ENCODE measurements at places on chromosomes 6 and 20. TPM values are rescaled to one million over a fixed set of nuclear protein-coding genes. Genes with fewer than 3 reads are reported as not detected.
A peak's percentile ranks its signal among the peaks of the same experiment; 100 is the strongest.

DNA sequence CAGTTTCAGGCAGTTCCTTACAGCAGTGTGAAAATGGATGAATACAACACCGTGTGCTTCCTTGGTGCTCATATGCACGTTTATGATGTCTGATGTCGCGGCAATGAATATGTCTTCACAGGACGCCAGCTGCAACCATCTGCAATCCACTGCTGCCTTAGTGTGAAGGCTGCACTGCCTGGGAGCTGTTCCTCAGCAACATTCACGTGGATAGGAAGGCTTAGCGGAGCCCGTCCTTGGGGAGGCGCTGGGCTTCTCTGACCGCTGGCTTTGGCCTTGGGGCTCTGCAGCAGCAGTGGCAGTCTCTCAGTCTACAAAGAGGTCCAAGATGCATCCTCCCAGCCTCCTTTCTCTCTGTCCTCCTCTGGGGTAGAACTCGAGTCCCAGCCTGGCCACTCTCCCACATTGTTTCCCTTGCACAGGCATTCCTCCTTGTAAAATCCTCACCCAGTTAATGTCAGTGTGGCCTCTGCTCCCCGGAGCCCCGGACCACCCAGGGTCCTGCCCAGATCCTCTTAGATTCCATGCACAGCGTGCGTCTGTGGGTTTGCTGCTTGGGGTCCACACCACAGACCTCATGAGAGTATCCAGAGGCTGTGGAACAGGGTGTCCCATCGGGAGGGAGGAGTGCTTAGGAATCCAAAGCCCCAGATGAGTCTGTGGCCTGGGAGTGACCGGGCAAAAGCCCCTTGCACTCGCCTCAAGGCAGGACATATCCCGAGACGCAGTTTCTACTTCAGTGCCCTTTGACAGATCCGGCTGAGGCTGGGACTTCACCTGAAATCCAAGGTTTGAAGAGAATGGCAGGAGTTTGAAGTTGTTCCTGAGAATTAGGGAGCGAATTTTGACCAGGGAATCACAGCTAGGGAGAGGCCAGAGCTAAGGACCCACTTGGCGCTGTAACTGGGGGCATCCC is 181.3 kb downstream of the THBS2 start:
- peak overlapping the region; percentile 38 for H3K27ac ChIP-seq
- no peak overlapping the region for H3K4me3 ChIP-seq
- no peaks in the 10 kb centered on the region for H3K36me3 ChIP-seq
- DNase-seq: peak; percentile 28
- H3K4me1 ChIP-seq: peaks cover 11% of the 10 kb centered on the region

GRCh38 chr6:167928111-167928510 is 69.4 kb upstream of the KIF25 start:
- no peaks in the 10 kb centered on the region for H3K27me3 ChIP-seq
- H3K27ac ChIP-seq: no peak overlapping the region
- H3K4me3 ChIP-seq: no peak overlapping the region
- no peak for DNase-seq
- H3K36me3 ChIP-seq: peaks cover 62% of the 10 kb centered on the region

DNA sequence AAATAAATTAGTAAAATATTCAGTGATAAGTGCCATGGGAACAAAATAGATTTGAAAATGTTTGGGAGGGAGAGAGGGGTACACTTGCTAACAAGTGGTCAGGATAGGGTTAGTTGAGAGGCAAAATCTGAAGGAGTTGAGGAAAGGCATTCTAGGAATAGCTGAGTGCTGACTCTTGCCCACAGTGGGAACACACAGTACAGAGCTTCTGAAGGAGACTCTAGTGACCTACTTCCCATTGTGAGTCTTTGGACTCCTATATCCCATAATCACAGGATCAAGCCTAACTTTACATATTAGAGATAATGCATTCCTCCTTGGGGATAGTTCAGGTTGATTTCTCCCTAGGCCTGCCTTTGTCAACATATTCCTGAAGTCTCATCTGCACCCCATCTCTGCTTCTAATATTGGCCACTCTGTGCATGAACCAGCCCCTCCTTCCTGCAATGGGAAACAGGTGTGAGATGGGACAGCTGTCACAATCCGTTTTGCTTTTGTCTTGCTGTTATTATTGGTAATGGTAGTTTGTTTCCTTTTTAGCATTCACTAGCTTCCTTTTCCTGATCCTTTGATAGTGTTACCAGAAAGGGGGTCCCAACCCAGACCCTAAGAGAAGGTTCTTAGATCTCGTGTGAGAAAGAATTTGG is 2.6 kb upstream of the TRIM38 start:
- H3K4me3 ChIP-seq: no peak overlapping the region
- peaks cover 3% of the 10 kb centered on the region for H3K36me3 ChIP-seq
- H3K4me1 ChIP-seq: peaks cover 29% of the 10 kb centered on the region
- H3K27ac ChIP-seq: no peak overlapping the region

Gene UNC5CL
- 2.3 TPM for total RNA-seq

DNA sequence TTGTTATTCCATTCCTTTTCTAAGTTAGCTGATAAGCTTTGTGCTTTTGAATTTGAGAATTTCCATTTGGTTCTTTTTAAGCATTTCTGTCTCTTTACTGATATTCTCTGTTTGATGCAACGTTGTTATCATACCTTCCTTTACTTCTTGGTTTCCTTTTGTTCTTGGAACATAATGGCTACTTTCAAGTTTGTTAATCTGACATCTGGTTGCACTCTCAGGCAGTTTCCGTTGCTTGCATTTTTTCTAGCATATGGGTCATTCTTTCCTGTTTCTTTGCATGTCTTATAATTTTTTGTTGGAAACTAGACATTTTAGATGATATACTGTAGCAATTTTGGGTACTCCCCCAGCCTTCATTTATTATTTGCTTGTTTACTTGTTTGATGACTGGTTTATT is 12.5 kb downstream of the CDC5L start:
- H3K4me1 ChIP-seq: peaks cover 29% of the 10 kb centered on the region
- no peak overlapping the region for H3K4me3 ChIP-seq
- no peak for DNase-seq
- peaks cover 86% of the 10 kb centered on the region for H3K36me3 ChIP-seq
- no peaks in the 10 kb centered on the region for H3K27me3 ChIP-seq

Gene HLA-G
- not detected for total RNA-seq

DNA sequence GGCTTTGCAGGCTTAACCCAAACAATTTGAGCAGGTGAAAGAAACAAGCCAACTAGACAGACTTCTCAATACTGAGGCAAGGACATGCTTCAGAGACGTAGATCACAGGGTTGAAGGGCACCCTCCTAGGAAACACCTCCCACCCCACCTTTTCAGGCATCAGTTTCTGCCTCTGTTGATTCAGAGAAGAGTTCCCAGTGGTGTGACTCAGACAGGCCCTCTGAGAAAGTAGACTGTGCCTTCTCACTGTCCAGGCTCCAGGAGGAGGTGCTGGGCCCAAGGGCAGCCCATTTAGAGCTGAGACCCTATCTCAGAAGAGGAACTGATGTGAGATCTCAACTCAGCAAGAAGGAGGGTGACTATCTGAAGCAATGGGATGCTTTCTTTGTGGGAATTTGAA is 108.1 kb downstream of the FAM50B start:
- no peak for DNase-seq
- H3K4me3 ChIP-seq: no peak overlapping the region
- H3K27ac ChIP-seq: no peak overlapping the region
- H3K36me3 ChIP-seq: no peaks in the 10 kb centered on the region

DNA sequence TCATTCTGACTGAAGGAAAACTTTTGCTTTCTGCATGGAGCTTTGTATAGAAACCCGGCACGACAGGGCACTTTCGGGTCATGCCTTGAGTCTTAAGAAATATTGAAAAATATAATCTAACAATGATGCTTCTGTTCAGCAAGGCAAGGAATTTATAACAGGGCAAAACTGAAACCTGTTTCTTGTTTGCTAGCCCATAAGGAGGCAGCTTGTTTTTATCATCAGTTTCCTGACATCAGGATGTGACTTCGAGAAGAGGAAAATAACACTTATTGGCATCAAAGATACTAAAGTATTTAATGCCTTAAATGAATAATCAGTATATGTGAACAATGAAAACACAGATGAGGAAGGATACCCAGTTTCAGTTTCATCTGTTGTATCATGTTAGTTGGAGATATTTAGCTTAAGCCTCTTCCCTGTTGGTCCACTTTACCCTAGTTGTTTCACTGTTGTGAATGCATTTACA is 146.5 kb downstream of the CDKAL1 start:
- no peaks in the 10 kb centered on the region for H3K27me3 ChIP-seq
- no peak overlapping the region for H3K27ac ChIP-seq
- no peaks in the 10 kb centered on the region for H3K36me3 ChIP-seq
- peaks cover 8% of the 10 kb centered on the region for H3K4me1 ChIP-seq
- DNase-seq: no peak
- no peak overlapping the region for H3K4me3 ChIP-seq

DNA sequence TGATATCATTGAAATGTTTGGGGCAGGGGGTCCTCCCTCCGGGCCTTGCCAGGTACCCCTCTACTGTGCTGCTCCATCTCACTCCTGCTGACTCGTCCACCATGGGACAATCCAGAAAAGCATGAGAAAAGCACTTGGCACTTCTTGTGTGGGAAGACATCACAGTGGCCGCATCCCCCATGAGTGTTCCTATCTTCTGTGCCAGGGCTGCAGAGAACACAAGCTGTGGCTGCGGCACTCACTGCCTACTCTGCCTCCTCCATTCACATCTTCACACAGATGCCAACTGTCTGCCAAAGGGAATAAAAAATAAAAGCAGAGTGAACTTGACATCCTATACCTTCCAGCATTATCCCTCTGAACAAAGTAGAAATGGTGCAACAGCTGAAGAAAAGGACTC is 117.4 kb upstream of the PROKR2 start:
- H3K27ac ChIP-seq: no peak overlapping the region
- H3K4me1 ChIP-seq: no peaks in the 10 kb centered on the region
- H3K4me3 ChIP-seq: no peak overlapping the region

Gene GMEB2
- total RNA-seq: 8.3 TPM
